ENCODE measurements at places on chromosomes 13 and 19.

GRCh38 chr13:42211704-42212464, 60.1 kb upstream of the AKAP11 start:
- DNase-seq: peak; percentile 12

GRCh38 chr19:58107778-58108545, 9.9 kb upstream of the ZSCAN18 start:
- DNase-seq: no peak

DNA sequence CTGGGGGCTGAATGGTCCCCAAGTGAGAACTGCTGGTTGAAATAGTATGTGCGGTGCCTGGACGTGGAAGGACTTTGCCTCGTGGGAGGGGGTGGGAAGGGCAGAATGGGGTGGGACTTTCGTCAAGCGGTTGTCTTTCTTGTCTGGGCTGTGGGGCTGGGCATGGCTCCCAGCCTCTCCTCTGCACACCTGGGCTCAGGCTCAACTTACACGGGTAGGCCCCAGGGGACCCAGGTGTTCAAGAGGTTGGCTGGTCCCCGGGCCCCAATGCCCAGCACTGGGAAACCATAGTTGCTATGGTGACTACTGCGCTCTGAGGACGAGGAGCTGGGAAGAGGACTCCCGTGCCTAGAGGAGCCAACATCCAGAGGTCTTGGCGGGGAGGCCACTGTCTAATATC, 7.3 kb downstream of the NWD1 start:
- DNase-seq: no peak

- DNase-seq: no peak
Measured at GRCh38 chr19:53785196-53785889, 38.8 kb downstream of the NLRP12 start.

DNA sequence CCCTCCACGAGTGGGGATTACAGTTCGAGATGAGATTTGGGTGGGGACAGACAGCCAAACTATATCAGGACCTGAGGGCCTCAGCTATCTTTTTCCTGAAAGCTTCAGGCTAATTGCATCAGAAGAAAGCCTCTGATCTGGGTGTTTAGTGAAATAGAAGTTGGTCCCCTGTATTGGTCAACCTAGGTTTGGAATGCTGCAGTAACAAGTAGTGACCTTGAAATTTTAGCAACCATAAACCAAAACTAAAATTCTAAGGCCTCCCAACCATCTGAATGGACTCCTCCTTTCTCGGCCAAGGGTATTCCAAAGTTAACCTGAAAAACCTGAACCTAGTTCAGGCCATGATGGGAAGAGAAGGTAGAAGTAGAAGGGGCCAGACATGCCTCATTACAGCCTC, 34.9 kb upstream of the OR10H1 start:
- no peak for DNase-seq

DNA sequence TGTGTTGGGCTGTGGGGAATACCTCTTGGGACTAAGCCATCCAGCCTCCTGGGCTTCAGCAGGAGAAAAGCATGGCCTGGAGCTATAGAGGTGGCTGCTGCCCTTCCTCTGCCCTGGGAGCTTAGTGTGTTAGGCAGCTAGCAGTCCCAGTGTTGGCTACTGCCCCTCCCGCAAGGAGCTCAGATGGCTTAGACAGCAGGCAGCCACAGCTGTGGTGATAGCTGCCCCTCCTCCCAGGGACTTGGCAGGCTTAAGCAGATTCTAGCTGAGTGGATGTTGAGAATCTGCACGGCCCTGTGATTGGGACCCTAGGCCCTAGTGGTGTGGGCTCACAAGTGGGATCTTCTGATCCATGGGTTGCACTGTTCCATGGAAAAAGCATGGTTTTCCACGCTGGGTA, 264.5 kb downstream of the TDRD3 start:
- no peak for DNase-seq

Measured in fibroblast of upper back skin (primary cell).